ENCODE measurements at places on chromosomes 16 and 17.

- DNase-seq, result no peak
Observed at GRCh38 chr17:6969323-6969726, 26.5 kb upstream of the ALOX12 start.

DNA sequence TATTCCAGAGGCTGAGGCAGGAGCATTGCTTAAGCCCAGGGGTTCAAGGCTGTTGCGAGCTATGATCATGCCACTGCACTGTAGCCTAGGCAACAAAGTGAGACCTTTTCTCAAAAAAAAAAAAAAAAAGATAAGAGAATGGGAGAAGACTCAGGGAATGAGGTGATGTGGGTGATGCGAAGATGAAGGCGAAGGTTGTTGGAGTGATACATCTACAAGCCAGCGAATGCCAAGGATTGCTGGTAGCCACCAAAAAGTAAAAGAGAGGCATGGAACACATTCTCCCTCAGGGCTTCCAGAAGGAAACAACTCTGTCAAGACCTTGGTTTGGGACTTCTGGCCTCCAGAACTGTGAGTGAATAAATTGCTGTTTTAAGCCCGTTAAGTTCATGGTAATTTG, 26.0 kb upstream of the CNEP1R1 start:
- no peak for DNase-seq

GRCh38 chr17:1312261-1312870, 32.9 kb downstream of the TRARG1 start:
- no peak for DNase-seq

GRCh38 chr16:66273053-66273452, 93.4 kb upstream of the CDH5 start:
- DNase-seq, result no peak

GRCh38 chr17:70825321-70826125, 656.2 kb downstream of the KCNJ2 start:
- DNase-seq, result no peak

- DNase-seq, result no peak
Observed at GRCh38 chr16:81645266-81645694, 133.8 kb upstream of the PLCG2 start.

DNA sequence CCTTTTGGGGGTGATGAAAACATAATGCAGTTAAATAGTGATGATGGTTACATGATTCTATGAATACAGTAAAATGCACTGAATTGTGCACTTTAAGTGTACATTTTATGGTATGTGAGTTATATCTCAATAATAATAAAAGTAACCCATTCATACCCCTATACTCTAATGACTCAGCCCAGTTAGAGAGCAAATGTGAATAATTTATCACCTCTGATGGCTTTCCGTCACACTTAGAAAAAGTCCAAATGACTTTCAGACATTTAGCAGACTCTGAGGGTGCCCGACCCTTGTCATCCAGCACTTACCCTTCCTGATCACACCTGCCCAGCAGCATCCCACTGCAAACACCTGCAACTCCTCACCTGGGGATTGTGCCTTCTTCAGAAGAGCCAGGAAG, 148.1 kb upstream of the MAF start:
- DNase-seq, result no peak

GRCh38 chr16:52383119-52383518, 163.8 kb downstream of the TOX3 start:
- DNase-seq, result no peak

DNA sequence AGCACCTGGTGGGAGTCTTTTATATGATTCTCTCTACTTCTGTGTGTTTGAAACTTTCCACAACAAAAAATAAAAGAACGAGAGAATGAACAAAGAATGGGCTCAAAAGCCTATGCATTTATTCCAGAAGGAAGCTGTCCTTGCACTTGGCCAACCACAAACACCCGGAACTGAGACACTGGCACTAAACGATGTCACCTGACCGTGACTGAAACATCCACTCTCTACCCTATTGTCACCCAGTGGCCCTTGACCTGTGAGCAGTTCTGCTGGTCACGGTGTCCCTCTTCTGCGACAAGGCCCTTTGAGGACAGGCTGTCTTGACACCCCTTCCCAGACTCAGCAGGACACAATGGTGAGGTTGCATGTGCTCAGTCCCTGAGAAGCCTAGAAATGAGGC, 56.6 kb downstream of the TEKT5 start:
- DNase-seq, result no peak

GRCh38 chr17:40170325-40170724, 6.9 kb upstream of the RAPGEFL1 start:
- no peak for DNase-seq

DNA sequence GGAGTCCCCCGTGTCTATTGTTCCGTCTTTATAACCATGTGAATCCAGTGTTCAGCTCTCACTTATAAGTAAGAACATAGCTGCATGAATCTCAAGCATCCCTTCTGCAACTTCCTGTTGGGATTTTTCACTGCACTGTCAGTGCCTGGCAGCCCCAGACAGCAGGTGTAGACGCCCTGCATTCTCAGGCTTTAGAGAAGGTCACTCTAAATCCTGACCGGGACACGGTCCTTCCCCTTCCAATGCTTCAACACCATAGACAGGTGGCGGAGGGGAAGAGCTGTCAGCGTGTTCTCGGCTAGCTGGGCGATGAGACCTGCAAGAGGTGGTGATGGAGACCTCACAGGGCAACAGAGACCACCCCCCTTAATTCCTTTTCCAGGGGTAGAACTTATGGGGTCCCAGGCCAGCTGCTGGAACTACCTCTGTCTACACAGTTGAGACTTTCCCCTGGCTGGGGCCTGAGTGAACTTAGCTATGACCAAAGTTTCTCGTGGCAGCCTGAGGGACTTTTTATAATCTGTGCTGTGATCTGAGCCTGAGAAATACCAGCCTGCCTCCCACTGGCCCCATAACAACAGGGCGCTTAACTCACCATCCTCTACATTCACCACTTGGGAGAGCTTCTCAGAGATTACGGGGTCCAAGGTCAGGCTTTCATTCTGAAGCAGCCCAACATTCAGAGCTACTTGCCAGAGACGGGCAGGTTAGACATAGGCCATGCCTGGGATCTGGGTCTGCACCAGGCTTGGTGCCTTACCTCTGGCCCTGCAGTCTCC, 143.2 kb upstream of the TNRC6C start:
- no peak for DNase-seq

GRCh38 chr16:70801611-70802010, 653 bp upstream of the VAC14 start:
- no peak for DNase-seq

DNA sequence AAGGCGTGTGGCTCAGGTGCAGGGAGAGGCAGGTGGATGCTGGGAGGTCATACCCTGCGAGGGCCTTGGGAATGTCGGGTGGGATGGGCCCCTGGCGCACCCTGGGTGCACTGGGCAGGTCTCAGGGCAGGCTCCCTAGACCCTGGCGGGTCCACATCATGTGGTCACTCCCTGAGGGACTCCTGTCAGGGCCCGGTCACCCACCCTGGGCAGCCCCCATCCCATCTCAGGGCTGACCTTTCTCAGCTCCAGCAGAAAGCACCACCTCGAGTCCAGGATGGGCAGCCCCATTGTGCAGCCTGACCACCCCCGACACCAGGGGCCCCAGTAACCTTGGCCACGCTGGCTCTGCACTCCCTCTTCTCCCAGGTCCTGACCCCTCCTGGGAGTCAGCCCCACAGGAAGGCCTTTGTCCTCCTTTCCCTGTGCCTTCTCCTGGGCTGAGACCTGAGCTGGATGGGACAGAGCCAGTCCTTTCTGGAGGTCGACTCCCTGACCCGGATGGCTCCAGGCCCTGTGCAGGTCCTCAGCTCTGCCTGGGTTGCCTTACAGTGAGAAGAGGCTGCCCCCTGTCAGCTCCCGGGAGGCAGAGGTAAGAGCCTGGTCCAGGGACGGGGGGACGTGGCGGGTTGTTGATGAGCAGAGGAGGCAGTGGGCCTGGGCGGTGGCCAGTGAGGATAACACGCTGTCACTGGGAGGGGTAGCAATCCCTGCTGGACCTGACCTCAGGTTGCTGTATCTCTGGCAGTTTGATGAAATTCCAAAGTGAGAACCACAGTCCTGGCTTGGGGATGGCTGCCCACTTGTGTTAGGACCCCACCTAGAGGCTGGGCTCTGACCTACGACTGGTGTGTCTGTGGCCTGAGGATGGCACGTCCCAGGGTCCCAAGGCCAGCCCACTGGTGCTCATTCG, 77.9 kb downstream of the GOSR1 start:
- DNase-seq, result no peak

GRCh38 chr16:65624666-65625065, 502.8 kb upstream of the CDH11 start:
- DNase-seq, result no peak

- DNase-seq, result no peak
Observed at GRCh38 chr17:34499576-34499975, 79.8 kb upstream of the TMEM132E start.

GRCh38 chr16:13594823-13595222, 325.1 kb upstream of the ERCC4 start:
- no peak for DNase-seq

DNA sequence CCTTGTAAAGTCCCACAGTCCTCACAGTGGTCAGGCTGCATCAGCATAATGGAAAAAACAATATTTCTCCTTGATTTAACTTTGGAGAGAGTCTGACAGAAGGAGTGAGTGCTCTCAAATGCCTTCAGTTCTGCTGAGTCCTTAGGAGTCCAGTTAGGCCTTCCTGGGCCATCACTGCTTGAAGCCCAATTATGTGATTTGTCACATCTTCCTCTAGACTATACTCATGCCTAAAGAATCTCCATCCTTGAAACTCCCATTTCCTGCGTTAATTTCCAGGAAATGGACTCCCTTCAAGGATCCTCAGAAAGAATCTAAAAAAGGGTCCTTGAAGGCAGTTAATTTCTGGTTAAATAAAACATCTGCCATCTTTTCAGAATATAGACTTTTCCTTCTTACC, 52.8 kb downstream of the SLFN5 start:
- no peak for DNase-seq

DNA sequence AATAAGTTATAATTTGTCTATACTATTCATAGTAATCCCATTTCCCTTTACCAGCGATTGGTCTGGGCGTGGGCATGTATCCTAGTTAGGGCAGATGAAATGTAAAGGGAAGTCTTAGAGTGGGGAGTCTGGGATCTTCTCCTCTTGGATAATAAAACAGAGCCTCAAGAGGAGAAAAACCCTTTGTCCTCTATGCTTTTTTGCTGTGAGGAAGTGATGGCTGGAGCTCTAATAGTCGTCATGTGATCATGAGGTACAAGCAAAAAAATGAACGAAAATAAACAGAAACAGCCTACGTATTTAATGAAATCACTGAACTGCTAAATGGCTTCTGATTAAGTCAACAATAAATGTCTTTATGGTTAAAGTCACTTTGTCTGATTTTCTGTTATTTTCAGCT, 26.8 kb downstream of the EFCAB5 start:
- no peak for DNase-seq

DNA sequence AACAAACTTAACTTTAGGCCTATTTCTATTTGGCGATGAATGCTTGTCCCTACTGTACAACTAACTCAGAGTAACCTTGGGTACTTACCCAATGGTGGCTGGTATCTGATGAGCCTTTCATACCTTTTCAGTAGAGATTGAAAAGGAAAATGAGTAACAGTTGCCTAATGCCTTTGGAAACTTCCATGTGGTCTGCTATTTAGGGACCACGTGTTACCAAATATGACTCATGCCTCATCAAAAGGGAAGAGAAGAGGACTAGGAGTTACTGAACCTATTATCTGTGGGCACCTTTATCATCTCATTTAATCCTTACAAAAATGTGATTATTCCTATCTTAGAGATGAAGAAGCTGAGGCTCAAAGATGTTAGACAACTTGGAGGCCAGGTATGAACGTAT, 8.1 kb downstream of the MYOCD start:
- DNase-seq, result no peak

DNA sequence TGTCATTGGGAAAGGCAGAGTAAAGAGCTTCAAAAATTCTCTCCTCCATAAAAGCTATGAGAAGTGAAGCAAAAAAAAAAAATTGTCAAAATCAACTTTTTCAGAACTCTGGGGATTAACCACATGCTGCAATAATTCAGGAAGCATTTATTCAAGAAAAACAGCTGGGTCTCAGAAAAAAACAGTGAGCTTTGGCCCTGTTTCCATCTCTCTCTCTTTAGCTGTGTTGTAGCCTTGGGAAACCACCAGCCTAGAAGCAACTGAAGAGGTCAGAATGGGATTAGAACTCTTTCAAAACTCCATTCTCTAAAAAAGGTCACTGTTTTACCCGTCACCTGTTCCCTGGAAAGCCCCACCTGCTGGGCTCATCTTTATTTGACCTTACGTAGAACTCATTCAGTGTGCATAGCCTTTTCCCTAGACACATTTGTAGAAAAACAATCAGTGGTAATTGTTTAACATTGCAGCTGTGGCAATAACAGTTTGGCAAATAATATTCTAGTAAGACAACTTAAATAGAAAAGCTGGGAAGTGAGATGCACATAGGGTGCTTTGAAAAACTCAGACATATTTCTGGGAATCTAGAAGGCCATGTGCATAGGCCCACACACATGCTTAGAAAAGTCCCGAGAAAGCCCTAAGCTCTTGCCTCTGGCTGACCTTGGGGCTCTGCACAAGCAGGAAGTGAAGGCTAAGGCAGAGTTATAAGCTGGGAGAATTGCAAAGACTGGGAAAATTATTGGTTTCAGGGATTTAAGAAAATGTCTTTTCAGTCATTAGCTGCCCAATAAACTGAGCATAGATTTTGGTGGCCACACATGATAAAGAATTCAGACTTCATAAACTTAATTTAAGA, 18.0 kb downstream of the SLC5A11 start:
- no peak for DNase-seq

- DNase-seq, result no peak
Observed at GRCh38 chr16:89417352-89417751, 73.0 kb downstream of the ANKRD11 start.

DNA sequence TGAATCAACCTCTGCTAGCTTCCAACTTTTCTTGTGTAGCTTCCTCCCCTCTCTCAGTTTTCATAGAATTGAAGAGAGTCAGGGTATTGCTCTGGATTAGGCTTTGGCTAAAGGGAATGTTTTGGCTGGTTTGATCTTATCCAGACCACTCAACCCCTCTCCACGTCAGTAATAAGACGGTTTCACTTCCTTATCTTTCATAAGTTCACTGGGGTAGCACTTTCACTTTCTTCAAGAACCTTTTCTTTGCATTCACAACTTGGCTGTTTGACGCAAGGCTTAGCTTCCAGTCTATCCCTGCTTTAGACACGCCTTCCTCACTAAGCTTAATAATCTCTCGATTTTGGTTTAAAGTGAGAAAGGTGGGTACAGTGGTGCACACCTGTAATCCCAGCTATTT, 29.7 kb upstream of the OR1A2 start:
- DNase-seq, result no peak

DNA sequence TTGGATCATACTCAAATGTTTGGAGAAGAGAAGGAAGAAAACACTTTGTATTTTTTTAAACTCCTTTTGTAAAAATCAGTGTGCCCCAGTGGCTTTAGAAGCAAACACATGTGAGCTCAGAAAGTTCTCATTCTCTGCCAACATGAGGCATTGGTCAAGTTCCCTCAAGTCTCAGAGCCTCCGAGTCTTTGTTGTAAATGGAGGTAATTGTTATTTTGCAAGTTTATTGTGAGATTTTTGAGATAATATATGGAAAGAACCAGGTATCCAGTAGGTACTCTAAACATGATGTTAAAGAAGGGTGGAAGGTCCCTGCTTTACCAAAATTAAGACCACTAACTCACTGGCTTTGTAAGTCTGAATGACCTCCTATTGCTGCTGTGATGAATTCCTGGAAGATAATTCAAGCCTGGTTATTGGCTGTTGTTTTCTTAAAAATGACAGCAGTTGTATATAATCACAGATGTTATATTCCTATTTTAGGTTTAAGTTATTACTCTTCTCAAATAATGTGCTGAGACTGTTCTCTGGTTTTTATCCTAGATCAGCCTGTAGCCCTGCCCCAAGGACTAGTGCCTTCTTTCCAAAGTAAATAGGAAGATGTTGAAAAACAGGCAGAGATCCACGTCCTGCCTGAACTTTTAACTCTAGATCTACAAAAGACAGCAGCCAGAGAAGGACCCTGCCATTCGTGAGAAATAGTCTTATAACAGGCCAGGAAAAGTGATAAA, 2.4 kb downstream of the HLF start:
- DNase-seq, result no peak

Measured in stimulated activated CD4-positive, alpha-beta T cell treated with anti-CD3 and anti-CD28 coated beads, Interleukin-2, amount 100 ng/mL, for 24 hours (primary cell).